ENCODE measurements at places on chromosomes 4 and X.

DNA sequence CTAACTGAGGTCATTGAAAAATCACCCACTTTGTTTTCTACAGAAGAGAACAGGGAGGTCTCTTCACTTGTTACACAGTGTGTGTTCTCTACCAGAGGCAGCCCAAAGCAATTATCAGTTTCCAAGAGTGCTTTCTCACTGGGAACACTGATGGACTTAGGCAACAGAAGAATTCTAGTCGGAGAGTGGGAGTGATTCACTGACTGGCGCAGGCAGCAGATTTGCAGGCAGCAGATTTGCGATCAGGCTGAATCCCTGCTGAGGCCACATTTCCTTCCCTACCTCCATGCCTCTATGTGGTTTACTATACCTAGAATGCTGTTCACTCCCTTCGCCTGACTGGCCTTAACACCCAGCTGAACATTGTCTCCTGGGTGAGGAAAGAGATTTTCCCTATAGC lies 6.6 kb downstream of the OCIAD2 start:
- no peak for DNase-seq

DNA sequence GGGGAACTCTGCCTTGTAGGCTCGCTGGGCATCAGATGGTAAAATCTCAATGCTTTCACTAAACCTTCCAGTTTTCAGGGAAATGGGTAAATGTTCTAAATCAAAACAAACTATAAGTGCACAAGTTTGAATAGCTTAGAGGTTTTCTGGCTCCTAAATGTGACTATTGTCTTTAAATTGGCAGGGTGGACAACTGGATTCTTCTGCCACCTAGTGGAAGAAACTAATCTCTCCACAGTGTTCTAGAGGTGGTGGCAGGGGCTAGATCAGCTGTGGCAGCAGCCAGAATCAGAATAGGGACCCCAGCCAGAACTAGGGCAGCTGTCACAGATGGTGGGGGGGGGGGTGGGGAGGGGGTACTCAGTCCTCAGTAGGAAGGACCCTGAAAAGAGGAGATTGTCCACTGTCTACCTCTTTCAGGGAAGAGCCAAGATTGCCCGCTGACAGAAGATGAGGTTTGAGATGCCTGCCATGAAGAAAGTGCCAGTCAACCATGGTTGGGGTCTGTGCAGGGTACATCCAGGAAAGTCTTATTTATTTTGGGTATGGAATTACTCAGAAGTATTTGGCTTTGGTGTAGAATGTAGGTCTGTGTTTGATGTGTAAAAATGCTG lies 201.4 kb downstream of the CCNG2 start:
- peak; percentile 37 for DNase-seq

GRCh38 chrX:72258174-72258573 lies 18.9 kb downstream of the RPS4X start:
- DNase-seq, result no peak

DNA sequence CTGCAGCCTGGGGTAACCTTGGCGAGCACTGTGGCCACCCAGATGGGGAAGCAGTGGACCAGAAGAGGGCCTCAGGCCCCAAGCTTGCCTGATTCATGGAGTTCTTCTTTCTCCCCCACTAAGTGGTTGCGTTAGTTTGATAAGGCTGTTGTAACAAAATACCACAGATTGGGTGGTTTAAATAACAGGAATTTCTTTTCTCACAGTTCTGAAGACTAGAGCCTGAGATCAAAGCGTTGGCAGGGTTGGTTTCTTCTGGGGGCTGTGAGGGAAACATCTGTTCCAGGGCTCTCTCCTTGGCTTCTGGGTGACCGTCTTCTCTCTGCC lies 105.7 kb upstream of the GATB start:
- no peak for DNase-seq

DNA sequence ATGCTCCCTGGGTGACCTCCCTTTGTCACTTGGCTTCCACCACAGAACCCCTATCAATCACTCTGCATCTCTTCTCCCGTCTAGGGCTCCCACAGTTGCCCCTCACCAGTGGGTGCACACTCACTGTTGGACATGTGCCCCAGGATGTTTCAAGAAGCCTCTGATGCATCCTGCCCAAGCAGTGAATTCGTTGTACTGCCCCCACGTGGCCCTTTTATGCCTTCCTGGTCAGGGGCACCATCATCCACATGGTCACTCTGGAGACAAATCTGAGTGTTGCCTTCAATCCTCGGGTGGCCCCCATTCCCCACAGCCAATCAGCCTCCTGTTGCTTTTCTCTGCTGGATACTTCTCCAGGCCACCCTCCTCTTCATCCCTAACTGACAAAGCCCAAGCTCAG lies 12.2 kb downstream of the ITIH6 start:
- DNase-seq, result no peak

GRCh38 chr4:159010563-159011260 lies 92.2 kb upstream of the RAPGEF2 start:
- no peak for DNase-seq

DNA sequence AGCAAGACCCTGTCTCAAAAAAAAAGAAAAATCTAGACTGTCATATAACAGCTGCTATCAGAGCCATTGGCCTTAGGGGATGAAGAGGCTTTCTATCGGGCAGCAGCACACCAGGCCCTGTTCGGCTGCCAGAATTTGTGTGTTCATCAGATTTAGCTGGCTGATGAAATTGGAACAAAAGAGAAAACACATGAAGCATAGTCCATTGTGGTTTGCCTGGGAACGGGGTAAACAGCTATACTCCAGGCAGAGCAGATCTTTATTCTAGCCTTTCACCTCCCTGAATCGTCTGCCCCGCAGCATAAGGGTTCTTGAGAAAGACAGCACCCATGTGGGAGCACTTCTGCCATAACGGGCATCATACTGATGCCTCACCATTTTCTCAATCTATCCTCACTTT lies 11.6 kb downstream of the TKTL1 start:
- no peak for DNase-seq

DNA sequence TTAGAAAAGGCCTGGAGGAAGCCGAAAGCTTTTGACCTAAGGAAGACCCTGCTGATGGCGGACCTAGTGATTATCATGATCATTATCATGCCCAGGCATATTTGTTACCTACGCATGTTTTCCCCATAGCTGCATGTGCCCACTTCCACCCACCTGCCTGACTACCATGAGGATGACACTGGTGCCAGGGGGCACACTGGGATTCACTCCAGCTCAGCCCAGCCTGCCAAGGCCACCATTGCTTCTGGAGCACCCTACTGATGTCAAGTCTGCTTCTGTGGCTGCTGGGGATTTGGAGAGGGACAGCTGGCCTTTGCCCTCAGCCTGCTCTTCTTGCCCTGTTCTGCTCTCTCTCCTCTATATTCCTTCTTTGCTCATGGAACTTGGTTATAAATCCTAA lies 124.7 kb upstream of the NALF2 start:
- no peak for DNase-seq

DNA sequence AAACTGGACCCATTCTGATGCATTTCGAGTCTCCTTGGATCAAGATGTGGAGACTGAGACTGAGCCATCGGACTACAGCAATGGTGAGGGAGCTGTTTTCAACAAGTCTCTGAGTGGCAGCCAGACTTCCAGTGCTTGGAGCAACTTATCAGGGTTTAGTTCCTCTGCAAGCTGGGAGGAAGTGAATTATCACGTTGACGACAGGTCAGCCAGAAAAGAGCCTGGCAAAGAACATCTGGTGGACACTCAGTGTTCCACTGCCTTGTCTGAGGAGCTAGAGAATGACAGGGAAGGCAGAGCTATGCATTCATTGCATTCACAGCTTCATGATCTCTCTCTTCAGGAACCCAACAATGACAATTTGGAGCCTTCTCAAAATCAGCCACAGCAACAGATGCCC lies 84.8 kb downstream of the NEUROG2 start:
- no peak for DNase-seq

DNA sequence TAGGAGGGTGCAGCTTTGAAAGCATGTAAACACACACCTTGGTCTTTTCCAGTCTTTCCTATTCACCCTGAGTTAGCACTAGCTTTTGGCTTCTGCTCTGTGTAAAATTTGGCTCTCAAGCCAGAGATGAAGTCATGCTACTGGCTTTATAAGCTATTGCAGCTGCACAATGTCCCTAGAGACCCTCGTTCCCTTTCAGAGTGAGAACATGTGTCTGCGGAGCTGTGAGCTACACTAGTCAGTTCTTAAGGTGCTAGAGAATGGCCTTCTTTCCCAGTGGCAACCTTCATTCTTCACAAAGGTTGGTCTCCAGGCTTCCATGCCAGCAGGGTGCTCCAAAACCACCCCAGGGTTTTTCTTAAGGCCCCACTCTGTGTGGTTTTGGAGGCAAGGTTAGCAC lies 199.1 kb downstream of the SPATA18 start:
- no peak for DNase-seq

- DNase-seq, result no peak
Measured at GRCh38 chr4:115972967-115973366, 859.5 kb upstream of the NDST4 start.

GRCh38 chr4:183374950-183375555 lies 52.8 kb upstream of the CLDN24 start:
- no peak for DNase-seq

- DNase-seq, result no peak
Measured at GRCh38 chrX:91435395-91435794, 756 bp downstream of the PABPC5 start.

DNA sequence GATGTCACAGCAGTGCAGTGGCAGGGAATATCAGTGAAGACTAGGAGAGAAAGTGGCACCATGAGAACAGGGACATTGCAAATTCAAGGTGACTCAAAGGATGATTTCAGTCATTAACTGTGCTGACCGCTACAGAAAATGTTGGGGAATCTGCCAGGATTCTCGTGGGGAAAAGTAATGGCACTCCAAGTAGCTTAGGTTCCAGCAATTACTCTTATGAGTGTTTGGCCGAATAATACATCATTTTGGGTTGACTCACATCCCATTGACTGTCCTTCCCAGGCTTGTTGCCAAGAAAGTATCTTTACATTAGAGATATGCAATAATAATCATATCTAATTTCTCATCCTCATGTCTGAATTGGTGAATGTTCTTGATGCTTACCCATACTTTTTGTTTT lies 1411.1 kb upstream of the PCDH7 start:
- DNase-seq, result no peak

DNA sequence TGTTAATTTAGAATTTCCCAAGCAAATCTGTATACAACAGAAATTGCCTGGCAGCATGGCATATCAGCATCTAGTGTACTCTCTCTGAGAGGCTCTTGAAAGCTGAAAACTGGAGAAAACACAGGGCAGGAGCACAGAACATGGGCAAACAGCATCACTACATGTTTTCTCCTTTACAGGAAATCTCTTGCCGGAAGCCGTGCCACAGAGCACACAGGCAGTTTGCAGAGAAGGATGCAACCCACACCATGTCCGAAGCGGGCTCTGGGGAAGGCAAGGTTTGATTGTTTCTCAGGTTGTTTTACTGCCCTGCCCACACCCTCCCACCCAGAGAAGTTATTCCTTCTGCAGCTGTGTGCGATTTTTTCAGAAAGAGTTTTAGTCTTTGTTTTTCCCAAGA lies 41.1 kb upstream of the FAM9C start:
- peak; percentile 68 for DNase-seq

GRCh38 chr4:25938787-25939186 lies 24.8 kb downstream of the SMIM20 start:
- DNase-seq, result peak; percentile 89

DNA sequence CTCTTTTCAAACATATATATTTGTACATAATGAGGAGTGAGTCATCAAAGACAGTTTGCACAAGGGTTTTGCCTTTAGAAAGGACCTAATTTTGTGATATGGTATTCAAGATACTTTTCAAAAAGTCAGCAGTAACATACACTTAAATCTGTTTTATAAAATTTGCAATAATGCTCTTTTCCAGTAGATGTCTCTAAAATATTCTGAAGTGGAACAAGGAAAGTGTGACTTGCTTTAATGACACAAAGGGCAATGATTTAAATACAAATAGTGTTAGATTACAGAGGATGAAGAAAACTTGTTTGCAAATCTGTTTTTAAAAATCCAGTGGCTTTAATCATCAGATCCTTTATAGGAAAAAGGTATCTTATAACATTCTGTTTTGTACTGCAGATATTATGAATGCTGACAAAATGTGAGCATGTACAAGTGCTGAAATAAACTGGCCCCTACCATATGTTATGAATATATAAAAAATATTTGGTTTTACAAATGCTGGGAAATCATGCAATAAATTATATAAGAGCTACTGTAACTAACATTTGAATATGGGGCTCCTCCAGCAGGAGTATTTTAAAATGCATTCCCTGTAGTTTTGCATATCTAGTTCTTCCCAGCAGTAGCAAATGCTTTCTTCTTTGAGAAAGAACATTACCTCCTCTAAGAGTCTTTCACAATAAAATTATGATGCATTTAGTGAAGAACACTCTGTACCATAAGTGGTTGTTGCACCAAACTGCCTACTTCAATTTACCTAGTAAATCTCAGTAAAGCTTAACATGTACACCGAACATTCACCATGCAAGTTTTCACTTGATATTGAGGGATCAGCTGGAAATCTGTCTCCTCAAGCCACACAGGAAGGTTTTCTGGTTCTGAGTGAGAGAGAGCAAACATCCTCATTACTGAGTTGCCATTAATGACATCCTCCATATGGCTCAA lies 20.2 kb downstream of the MMRN1 start:
- DNase-seq, result no peak

DNA sequence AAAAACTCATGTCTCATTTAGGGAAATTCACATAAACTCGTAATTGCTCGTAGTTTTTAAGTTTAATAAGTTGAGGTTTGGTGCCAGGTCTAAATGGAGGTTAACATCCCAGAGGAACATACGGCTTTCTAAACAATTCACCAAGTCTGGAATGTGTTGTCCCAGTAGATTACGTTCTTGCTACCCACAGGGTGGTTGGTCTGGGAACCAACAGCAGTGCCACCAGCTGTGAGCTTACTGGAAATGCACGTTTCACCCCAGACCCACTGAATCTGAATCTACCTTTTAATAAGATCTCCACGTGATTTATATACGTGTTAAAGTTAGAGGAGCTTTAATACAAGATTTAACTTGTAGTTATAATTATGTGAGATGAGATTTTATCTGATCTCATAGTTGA lies 134.3 kb downstream of the BMPR1B start:
- no peak for DNase-seq

DNA sequence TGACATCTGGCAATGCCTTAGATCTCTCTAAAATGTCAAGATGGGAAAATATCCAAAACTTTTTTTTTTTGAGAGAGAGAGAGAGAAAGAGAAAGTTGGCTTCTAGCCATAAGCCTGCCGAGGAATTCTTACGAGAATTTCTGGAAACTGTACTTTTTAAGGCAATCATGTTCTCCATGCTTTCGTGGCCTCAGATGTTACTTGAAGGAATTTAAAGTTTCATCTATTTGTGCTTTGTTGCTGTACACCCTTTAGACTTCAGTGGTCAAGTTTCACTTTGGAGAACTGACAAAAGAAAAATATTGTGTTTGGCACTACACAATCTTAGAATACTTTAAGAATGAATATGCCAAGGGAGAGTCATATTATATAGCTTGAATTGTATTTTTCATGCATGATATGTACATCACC lies 53.9 kb downstream of the FAT4 start:
- no peak for DNase-seq

GRCh38 chrX:15718283-15718970 lies 19.6 kb upstream of the CA5B start:
- no peak for DNase-seq

GRCh38 chr4:184349283-184350039 lies 124.9 kb downstream of the IRF2 start:
- no peak for DNase-seq

DNA sequence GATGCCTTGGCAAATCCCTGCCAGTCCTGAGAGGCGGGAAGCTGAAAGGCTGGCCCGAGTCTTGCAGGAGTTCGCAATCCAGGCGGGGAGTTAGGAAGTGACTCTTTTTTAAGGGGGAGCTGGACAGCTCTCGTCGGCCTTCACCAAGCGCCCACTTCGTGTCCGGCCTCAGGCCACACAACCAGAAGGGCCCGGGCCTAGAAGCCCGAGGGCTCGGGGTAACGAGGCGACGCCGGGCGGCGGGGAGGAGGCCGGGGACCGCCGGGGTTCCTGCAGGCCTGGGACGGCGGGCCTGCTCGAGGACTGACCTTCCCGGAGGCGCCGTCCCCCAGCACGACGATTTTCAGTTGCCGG lies 395 bp downstream of the RAB28 start:
- no peak for DNase-seq
